ENCODE measurements at places on chromosomes 12 and 14. TPM values are rescaled to one million over a fixed set of nuclear protein-coding genes. Genes with fewer than 3 reads are reported as not detected.

GRCh38 chr12:110780448-110780847 lies 37.8 kb upstream of the PPP1CC start:
- no peak for ATAC-seq

DNA sequence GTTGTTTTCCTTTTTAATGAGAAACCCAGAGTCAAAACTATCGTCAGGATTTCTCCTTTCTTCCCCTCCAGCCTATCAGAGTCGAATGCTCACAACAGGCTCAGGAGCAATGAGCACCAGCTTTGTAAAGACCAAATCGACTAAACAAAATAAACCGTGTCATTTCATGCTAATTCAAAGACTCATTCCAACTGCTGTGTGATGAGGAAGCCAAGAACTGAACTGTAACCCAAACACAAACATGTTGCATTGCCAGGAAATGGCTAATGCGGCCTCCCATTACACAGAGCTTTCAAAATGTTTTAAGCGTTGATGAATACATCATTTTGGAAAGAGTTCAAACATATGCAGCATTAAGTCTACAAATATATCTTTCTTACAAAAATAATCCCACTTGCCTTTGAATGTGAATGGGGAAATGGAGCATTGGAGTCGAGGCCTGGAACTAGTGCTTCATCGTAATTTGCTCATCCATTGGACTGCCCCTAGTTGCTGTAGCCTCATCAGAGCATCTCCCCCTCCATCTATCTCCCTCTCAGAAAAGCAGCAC lies 349.5 kb downstream of the GXYLT1 start:
- no peak for ATAC-seq

GRCh38 chr14:76228138-76228537 lies 76.4 kb downstream of the GPATCH2L start:
- ATAC-seq: no peak

- ATAC-seq: no peak
Observed at GRCh38 chr12:123733229-123733628, 21.1 kb downstream of the ATP6V0A2 start.

DNA sequence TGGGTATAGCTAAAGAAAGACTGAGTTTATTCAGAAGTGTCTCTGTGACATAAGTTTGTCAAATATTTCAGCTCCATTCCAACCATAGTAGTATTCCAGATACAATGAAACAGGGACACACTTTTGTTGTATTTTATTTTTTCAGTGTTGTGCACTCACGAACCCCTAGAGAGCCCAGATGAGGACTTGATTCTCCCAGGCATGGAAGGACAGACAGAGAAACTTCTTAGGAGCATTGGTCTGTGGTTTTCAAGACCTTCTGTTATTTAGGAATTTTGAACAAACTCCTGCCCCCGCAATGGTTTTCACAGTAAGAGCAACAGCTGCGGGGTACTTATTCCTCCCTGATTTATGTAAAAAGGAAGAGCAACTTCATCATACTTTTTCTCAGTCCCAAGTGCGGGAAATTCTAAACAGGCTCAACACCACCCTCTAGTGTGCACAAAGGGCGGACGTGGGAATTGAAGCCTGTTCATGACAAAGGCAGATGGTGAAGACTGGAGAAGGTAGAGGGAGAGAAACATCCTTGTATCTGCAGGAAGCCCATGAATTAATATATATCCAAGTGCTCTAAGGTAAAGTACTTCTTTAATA lies 147.6 kb downstream of the PAH start:
- peak; percentile 97 for ATAC-seq

- no peak for ATAC-seq
Observed at GRCh38 chr14:22530127-22530526, 58.9 kb downstream of the DAD1 start.

- ATAC-seq: no peak
Observed at GRCh38 chr14:22563987-22564386, 25.0 kb downstream of the DAD1 start.

DNA sequence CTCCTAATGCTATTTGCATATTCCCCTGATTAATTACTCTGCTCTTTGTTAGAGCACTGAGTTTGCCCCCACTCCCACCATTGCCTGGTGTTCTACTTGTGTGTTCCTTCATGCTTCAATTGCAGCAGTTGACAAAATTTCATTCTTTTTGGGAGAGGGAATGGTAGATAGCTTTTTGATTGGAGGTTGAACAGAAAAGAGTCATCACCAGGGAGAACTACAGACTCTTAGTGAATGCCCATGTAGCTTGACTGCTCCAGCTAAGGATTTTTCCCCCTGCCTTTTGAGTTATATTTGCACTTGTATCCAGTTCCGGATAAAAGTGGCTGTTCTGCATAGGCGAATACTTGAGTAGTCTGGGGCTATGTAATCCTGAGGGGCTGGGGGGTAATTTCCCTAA lies 183.9 kb downstream of the ETNK1 start:
- peak; percentile 71 for ATAC-seq

DNA sequence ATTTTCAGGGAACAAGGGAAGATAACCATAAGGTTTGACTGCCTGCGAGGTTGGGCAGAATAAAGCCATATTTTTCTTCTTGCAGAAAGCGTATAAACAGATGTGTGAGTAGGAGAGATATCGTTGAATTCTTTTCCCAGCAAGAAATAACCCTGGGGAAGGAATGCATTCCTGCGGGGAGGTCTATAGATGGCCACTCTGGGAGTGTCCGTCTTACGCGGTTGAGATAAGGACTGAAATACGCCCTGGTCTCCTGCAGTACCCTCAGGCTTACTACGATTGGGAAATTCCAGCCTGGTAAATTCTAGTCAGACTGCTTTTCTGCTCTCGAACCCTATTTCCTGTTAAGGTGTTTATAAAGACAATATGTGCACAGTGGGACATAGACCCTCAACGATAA lies 225.0 kb downstream of the LRIG3 start:
- no peak for ATAC-seq

- peak; percentile 65 for ATAC-seq
Observed at GRCh38 chr12:75635606-75636444, 124.4 kb upstream of the KRR1 start.

DNA sequence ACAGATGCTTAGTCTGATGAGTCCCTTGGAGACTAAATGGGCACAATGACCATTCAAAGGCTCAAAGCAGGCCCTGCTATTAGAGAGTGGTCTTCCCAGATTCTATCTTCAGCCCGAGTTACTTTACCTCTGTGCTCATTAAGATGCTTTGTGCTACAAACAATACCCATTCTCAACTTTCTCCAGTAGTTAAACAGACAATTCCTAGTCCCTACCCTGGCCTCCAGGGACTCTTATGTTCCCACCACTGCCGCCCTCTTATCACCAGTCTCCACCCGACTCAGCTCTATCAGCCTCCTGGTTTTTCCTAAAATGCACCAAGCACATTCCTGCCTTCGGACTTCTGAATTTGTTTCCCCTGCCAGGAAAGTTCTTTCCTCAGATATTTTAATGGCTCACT lies 25.6 kb upstream of the GPHB5 start:
- ATAC-seq: no peak

Gene NKX2-1
- not detected for total RNA-seq

Gene TBC1D30
- total RNA-seq: 19.3 TPM

Gene GARIN6
- total RNA-seq: 0.21 TPM

Gene VSX2
- total RNA-seq: 12.4 TPM

Gene MIA2
- total RNA-seq: 15.2 TPM

Gene TAS2R14
- 2.3 TPM for total RNA-seq
